ENCODE measurements at places on chromosomes 4 and X.
A peak's percentile ranks its signal among the peaks of the same experiment; 100 is the strongest.

DNA sequence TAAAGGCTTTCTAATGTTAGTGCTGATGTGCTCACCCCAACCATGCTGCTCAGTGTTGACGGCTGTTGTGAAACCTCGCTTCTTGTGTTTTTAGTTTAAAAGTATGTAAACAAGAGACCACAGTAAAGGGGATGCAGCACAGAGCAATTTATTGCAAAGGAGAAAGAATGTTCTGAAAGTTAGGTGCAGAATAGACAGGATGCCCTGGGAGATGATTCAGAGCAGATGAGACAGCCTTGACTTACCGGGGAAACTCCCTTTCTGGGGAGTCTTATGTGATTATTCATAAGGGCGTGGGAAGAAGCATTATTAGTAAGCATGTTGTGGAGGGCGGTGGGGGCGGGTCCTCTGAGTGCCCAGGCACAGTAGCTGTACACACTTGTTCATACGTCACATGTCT is 47.7 kb downstream of the EVC start:
- DNase-seq = no peak

- DNase-seq = peak; percentile 51
These were observed at the start of gene SGCB for GRCh38 chr4:52038103-52038912. SGCB (minus strand) TSS chr4:52038299; CDS start chr4:52038259, 40 bp downstream.

- no peak for DNase-seq
These were observed 145.8 kb upstream of the RASGEF1B start for GRCh38 chr4:81617545-81617944.

DNA sequence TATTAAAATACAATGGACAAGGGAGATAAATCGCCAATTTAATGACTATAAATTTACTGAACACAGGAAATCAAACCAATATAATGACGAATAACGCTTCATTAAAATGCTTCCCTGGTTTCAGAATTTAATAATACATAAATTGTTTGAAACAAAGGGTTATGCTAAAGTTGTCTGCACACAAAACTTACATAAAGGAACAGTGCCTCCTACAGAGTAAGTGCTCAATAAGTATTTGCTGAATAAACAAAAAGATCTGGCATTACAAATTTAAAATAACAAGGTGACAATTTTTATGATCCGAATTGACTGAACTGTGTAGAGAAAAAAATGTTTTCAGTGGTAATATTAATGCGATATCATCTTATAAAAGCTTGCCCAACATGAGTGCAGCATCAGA is 69.6 kb downstream of the NOCT start:
- DNase-seq = peak; percentile 4

DNA sequence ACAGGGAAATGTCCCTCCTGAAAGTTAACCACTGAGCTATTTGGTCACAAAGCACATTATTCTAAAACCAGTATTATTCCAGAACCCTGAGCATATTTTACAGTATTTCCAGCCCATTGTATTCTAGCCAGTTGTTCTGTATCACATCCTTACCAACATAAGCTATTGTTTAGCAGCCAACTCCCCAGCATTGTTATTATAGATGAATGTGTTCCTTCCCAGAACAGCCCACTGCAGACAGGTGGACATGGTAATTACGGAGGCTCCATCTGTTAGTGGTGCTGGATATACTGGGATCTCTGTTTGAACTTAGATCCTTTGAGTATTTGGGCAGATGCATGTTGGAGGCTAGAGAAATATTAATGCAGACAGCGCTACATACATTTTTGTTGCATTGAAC is 126.1 kb downstream of the MGST2 start:
- no peak for DNase-seq

- no peak for DNase-seq
These were observed 51.0 kb upstream of the WDR17 start for GRCh38 chr4:176014583-176015108.

DNA sequence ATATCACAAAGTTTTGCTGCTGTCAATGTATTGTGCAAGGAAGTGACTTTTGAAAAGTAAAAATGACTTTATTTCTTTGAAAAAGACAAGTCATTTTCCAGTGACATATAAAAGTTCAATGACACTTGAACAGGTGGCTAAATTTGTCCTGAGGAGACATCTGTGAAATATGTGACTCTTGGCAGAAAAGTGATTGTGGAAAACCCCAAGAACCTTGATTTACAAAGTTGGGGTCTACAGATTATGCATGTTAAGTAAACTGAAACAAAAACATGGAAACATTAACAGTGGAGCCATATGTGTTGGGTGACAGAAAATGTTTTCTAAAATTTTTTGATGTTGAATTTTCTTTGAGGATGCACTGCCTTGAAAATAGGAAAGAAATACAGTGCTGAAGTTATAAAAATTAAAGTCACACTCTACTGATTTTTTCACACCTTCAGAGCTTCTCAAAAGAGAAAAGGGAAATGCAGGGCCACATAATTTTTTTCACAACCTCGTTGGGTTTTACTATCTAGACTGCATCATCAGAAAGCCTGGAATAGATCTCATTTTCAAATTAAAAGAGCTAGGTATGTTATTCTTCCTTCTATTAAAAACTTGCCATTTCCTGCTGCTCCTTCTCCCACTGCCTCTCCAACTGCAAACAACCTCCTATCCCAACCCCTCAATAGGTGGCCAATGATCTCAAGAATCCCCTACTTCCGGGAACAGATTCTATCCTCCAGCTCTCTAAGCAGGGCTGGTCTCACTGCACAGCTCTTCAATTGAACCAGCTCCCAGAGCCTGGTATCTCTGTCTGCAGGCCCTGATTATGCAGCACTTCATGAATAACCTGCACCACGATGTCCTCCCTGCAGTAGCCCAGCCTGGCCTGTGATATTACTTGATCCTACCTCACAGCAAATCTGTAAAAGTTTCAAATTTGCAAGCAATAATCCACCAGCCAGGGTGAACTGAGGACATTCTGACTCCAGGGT is 570.8 kb upstream of the CPEB2 start:
- no peak for DNase-seq

- no peak for DNase-seq
These were observed 18.9 kb upstream of the HERC3 start for GRCh38 chr4:88573276-88573980.

DNA sequence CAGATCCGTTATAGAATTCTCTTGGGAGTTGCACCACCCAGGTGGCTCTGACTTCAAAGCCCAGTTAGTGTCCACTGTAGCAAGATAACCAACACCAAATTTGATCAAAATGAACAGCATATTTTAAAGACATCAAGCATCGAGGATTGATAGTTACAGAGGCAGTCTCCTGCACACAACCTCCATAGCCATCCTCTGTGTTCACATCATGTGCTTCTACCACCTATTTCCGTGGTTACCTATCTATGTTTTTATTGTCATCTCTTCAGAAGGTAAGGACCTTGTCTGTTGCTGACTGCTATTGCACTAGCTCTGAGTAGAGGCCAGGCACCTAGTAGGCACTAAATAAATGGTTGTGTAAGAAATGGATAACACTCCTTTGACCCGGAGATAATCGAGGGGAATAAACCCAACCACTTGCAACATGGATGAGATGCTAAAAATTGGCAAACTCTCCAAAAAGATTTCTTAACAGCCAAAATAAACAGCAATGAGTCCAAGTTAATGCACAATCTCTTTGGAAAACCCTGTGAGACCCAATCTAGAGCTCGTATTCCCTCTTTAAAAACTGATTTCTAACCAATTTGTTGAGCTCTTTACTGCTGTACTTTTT is 14.7 kb upstream of the C1QTNF7 start:
- DNase-seq = no peak

DNA sequence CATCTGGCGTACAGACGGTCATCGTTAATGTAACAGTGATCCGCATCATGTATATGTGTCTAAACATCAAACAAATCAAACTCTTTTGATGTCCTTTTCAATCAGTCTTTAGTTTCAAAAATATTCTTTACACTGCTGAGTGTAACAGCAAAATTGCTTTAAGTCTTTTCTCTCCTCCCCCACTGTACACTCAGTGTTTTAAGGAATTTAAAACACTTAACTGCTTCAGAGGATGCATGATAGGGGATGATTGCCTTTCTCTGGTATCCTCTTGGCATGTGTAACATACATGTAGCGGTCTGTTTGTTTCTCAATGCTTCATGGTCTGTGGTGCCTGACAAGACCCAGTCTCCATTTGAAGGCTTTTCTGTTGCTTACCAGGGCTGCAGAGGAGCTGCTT is 41.6 kb downstream of the LIMCH1 start:
- no peak for DNase-seq

GRCh38 chr4:155207534-155208257 is 740 bp upstream of the NPY2R start:
- no peak for DNase-seq

DNA sequence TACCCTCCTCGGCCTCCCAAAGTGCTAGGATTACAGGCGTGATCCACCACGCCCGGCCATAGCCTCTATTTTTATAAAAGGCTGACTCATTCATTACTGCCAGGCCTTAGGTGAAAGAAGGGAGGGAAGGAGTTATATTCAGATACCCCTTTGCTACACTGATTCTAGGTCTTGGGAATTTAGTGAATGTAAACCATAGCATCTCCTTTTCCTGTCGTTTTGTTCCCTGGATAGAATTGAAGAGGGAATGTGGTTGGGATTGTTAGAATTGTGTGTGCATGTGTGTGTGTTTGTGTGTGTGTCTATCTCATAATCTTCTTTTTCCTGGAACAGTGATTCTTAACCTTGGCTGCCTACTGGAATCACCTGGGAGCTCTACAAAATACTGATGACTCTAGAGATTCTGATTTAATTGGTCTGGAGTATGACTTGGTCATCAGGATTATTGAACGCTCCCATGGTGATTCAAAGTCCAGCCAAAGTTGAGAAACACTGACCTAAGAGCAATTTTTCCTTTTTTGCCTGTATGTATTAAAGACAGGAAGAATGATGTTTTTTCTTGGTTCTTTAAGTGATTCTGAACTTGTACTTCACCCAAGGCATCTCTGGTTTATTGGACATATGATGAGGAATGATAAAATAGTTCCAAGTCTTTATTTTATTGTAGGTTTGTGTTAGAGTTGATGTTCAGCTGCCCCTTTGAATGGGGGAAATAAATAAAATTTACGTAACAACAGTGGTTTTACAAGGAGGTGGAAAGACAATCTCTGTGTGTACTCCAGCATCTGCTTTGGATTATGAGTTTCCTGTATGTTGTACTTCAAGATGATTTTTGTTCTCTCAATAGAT is 37.0 kb downstream of the NAP1L5 start:
- no peak for DNase-seq

DNA sequence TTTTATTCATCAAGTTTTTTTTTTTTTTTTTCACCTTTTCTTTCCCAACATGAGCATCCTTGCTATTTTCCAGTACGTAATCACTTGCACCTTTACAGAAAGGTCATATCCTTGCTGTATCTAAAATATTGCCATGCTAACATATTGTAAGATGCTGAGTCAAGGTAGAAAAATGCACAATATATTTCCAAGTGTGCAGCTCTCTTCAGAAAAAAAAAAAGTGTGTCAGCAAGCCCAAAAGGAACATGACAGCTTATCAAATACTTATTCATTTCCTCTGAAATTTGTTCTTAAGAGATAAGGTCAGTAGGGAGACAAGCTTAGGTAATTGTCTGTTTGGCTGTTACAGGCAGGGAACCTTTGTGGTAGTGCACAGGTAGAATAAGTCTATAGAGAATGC is 27.0 kb downstream of the SH2D1A start:
- no peak for DNase-seq

DNA sequence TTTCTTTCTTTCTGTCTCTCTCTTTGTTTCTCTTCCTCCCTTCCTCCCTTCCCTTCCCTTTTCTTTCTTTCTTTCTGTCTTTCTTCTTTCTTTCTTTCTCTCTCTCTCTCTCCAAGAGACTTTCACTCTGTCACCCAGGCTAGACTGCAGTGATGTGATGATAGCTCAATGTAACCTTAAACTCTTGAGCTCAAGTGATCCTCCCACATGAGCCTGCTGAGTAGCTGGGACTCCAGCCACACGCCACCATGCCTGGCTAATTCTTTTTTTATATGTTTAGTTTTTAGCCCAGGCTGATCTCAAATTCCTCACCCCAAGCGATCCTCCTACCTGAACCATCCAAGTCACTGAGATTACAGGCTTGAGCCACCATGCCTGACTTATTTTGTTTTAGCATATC is 64.3 kb upstream of the EMCN start:
- no peak for DNase-seq

DNA sequence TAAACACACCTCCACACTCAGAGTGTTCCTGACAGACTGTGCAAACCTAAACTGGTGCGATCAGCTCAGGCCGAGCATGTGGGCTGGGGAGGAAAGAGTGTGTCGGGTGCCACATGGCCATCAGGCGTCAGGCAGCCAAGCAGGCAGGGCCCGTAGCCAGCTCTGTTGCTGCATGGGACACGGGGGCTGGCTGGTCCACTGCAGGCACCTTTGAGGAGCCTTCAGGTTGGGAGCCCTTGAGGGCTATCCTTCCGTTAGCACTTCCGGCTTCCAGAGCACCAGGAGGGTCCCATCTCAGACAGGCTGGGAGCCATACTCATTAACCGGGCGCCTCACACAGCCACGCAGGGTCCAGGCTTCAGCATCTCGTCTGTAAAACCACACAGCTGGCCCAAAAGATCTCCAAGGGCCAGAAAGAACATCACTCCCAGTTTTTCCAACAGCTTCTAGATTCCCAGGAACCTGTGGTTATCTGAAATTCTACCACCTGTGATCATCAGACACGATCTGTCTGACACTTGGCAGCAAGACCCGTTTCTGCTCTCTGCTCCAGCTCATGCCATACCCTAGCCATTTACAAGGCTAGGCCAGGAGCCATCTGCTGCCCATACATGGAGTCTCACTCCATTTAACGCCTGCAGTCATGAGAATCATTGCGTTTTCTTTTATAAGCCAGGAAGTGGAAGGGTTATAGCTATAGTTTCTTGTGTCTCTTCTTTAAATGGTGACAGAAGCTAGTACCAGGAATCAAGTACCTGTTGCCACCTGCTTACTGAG is 87.5 kb downstream of the NSUN7 start:
- DNase-seq = no peak

DNA sequence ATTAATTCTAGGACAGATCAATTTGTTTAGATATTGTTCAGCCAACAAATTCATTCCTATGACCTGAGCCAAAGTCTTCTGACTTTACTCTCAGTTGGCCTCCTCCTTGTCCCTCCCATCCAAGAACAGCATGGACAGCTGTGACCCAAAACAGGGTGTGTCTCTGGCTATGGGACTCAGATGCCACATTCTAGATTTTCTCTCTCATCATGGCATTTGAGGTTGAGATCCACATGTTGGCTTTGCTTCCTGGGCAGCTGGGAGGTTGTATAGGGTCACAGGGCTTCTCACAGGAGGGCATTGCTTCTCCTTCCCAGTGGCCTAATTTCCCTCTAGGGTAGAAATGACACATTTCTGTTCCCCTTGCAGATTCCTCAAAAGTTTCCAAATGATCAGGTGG is 22.6 kb upstream of the EGF start:
- DNase-seq = no peak

DNA sequence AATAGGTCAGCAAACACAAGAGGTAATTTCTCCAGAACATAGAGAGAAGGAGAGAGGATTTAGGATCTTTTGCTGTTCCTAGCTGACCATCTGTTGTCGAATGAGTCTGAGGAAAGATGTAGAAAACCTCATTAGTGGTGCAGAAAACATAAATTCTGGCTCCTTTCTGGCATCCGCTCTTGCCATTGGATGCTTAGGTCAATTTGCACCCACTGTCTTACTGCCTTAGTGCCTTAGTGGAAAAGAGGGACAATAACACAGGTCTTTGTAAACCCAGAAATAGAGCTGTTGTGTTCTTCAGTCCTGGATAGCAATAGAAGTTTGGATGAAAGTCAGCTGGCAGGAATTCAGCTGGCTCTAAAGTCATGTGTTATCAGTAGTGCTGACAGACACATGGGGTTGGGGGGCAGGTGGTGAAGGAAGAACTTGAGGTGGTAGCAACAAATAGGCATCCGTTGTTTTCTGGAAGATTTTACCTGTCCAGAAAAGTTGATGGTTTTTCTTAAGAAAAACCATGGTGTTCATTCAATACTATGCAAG is 78.2 kb downstream of the GLRA2 start:
- no peak for DNase-seq

GRCh38 chrX:136195247-136195646 is 47.9 kb downstream of the FHL1 start:
- DNase-seq = no peak

Measured in DMS79 treated with DMSO at 0.1 percent for 48 hours (cell line).